ENCODE measurements at places on chromosomes 4 and X. TPM values are rescaled to one million over a fixed set of nuclear protein-coding genes. Genes with fewer than 3 reads are reported as not detected.

- peak; percentile 57 for DNase-seq
Measured at GRCh38 chr4:40984051-40984450, 230.3 kb downstream of the APBB2 start.

The GPC4 gene
- total RNA-seq, result 7.7 TPM

DNA sequence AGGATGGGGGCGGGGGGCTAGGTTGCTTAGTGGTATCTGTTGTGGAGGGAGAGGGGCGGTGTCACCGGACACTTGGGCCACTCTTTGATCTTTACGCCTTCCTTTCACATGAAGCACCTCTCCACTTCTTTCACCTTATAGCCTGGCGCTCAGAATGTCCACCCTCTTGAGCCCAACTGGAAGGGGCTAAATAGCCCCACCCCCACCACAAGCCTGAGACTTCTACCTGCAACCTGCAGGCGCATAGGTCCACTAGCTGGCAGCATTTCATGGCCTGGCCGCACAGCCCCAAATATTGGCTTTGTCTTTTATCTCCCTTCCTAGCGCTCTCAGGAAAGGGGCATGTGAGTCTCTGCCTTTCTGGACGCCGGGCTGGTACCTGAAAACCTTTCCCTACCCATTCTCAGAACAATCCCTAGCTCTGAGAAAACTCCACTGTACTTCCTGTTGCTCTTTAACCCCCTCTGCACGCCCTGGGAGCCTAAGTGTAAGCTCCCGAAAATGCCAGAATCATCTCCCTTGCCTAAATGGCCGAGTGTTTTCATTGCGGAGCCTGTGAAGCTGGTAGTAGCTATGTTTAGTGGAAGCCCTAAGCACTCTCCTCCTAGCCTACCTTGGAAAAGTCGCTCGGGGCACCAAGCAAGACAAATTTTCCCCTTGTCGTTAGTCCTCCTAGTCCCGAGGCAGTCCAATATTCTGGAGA is 1.2 kb upstream of the TRPC5 start:
- DNase-seq, result no peak

DNA sequence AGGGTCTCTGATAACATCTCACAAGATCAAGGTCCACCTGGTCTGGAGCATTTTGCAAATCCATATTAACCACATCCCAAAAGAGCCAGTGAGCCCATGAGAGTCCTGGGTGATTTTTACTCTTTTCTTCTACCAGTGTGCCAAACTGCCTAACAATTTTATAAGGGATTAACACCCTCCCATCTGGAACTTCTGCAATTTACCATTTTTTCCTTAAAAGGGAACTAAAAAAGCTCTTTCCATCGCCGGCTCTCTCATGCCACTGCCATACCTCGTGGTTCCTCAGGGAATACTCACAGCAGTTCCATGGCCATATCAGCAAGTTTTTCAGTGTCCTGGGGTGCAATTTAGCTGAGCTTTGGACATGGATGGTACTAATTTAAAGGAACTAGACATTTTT is 55.7 kb downstream of the SEPSECS start:
- DNase-seq, result no peak

GRCh38 chr4:100372432-100372831 is 145.4 kb downstream of the EMCN start:
- no peak for DNase-seq

DNA sequence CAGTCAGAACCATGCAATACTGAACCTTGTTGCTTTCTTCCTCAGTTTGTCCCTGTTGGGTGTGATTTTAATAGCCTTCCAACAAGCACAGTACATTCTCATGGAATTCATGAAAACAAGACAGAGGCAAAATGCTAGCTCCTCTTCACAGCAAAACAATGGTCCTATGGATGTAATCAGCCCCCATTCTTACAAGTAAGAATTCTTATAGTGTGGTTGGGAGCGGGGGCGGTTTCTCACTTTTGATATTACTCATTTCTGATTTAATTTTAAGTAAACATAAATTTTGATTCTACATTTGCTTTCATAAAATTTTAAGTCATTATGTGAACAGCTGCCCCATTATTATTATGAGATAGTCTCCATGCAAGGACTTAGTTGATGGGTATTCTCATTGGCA is 80.8 kb upstream of the TLR2 start:
- DNase-seq, result no peak

DNA sequence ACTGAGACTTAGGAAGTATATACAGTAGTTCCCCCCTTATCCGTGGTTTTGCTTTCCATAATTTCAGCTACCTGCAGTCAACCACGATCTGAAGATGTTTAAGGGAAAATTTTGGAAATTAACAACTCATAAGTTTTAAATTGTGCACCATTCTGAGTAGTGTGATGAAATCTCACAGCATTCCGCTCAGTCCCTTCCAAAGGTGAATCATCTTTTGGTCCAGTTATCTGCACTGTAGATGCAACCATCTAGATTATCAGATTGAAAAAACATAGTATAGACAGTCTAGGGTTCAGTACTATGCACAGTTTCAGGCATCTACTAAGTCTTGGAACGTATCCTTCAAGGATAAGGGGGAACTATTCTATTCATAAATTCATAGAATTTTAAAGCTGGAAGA is 109.0 kb downstream of the ANXA3 start:
- DNase-seq, result no peak

GRCh38 chr4:2818351-2818939 is 25.2 kb upstream of the ADD1 start:
- no peak for DNase-seq

The P2RY8 gene
- total RNA-seq, result 1.5 TPM

GRCh38 chrX:13028871-13029636 is 15.4 kb downstream of the FAM9C start:
- DNase-seq, result peak; percentile 32

DNA sequence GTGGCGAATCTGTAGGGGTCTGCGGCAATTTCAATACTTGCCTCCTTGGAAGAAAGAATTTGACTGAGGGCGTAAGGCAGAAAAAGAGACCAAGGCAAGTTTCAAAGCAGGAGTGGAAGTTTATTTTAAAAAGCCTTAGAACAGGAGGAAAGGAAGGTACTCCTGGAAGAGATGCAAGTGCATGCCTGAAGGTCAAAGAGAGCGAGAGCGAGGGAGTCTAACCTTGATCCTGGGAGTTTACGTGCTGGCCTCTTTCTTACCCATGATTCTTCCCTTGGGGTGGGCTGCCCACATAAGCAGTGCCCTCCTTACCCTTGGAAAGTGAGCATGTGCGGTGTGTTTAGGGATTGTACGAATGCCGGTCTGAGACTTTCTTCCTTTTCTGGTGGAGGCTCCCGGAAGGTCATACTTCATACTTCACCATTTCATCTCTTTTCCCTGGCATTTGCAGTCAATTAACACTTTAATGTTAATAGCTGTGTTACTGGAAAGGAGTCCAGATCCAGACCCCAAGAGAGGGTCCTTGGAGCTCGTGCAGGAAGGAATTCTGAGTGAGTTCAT is 40.0 kb downstream of the ARSD start:
- no peak for DNase-seq

The CCKAR gene
- not detected for total RNA-seq

The ZCCHC12 gene
- total RNA-seq, result not detected

DNA sequence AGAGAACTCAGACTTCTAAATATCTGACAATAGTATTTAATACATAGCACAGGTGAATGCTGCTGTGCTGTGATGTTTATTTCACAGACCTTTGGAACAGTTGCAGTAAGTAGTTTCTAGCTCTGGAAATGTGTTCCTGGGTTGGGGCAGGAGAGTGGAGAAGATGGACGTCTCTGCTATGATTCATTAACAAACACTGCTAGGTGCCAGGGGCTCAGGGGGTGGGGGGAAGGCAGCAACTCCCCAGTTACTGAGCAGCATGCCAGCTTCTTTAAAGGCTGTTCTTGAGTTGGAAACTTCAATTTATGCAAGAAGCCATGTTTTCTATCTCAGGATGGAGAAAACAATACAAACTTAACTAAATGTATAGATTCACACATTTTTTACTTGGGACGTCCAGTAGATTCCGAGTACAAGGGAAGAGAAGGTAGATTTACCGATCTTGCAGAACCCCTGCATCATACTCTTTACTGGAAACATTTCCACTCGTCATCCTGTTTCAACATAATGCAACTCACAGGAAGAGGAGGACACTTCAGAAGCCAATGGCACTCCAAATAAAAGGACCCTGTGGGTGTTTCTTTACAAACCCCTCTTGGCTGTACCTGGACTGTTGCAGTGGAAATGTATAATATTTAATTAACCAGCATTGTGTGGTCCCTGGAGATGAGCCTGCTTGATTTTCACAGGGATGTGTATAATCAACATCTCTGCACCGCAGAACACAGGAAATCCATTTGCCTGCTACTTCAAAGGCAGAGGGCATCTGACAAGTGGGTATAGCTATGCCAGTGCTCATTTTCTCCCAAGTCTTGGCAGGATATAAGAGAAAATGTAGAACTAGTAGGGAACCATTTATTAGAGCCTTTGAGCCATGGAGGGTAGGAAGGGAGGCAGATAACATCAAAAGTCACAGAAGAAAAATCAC is 171.4 kb downstream of the SH3KBP1 start:
- DNase-seq, result no peak

- no peak for DNase-seq
Measured at GRCh38 chrX:139842326-139843185, 90.3 kb downstream of the ATP11C start.

The ASB12 gene
- 0.29 TPM for total RNA-seq

- DNase-seq, result no peak
Measured at GRCh38 chrX:17829566-17829965, 31.5 kb downstream of the RAI2 start.

The SMIM43 gene
- not detected for total RNA-seq

DNA sequence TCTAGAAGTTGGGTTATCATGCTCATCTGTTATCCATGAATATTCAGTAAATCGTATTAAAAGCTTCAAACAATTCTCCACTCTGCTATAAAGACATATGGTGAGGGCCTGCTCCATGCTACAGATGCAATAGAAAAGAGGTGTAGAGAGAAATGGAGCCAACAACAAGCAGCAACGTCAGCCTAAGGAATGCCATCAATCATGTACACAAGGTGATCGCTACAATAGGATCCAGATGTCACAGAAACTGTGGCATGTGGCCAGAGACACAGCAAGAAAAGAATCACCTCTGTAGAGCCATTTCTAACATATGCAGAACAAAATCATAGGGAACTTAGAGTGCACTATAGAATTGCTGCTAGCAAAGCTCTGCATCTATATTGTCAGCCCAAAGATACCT is 1188.1 kb downstream of the PCDH7 start:
- DNase-seq, result no peak

The NPY1R gene
- total RNA-seq, result 46.8 TPM

The GLOD5 gene
- not detected for total RNA-seq

GRCh38 chr4:122531038-122531437 is 74.5 kb upstream of the IL2 start:
- no peak for DNase-seq

DNA sequence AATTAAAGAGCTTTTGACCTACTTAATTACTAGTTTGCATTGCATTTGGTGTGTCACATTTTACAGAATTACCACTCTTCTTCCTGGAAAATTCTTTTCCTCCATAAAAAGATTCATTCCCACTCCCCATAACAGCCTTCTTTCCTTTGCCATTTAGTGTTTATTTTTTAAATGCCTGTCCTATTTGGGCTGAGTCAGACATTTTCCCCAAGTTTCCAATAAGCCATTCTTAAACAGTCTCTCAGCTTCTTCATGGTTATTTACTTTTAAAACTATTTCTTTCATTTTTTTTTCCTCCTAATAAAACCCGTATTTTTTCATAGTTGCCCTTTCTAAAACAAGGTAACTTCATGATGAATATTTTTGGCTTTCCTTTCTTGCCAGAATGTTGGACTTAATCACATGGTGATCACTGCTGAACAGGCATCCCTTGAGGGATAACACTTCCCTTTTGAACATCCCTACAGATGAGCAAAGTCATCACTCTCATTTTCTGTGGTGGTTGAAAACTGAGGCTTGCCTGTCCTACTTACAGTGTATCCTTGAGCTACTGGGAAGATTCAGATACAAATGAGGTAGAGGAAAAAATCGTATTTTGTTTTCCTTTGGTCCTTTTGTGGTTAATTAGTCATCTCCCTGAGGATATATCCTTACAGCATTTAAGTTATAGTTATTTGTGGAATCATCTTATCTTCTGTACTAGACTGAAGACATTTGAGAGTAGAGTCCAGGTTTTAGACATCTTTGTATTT is 520.5 kb upstream of the NR3C2 start:
- DNase-seq, result no peak

- DNase-seq, result no peak
Measured at GRCh38 chr4:60042231-60042652, 1157.9 kb upstream of the ADGRL3 start.

- peak; percentile 71 for DNase-seq
Measured at GRCh38 chrX:71254092-71254963, at the start of gene ZMYM3. Gene ZMYM3 (minus strand): TSS chrX:71254140. CDS start chrX:71253255, 885 bp downstream.

DNA sequence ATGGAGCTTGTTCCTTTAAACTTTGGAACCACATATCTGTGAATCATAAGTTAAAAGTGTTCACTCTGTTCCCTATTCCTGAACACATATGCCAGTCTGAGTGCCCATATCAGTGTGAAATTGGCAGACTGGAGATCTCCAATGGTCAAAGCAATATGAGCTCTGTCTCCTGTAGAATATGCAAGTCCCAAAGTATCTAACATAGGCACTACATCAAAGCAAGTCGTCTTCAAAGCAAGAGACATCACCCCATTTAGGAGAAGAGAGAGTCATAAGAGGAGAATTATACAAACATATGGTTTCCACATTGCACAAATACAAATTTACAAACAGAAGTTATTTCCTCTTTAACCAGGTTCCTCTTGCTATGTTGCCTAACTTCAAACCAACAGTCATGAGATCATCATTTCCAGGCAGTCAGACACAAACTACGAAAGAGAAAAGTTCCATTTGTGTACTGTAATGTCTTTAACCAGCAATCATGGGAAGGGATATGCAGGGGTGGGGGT is 9.9 kb upstream of the GK start:
- no peak for DNase-seq

DNA sequence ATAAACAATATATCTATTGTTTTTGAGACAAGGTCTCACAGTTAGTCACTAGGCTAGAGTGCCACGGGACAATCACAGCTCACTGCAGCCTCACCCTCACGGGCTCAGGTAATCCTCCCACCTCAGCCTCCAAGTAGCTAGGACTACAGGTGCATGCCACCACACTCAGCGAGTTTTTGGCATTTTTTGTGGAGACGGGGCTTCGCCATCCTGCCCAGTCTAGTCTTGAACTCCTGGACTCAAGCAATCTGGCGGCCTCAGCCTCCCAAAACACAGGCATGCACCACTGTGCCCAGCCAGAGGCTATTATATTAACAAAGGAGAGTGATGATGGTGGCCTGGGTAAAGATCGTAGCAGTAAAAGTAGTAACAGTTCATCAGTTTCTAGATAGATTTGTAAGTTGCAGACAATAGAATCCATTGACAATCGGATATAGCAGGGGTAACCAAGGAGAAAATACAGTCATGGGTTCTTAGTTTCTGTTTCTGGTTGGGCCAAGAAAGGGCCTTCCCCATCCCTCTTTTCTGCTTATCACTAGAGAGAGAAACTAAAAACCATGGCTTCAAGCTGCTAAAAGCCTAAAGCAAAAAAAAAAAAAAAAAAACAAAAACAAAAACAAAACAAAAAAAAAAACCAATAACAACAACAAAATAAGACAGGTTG is 60.6 kb downstream of the ANXA10 start:
- DNase-seq, result no peak
